ENCODE measurements at places on chromosomes 12 and 14. TPM values are rescaled to one million over a fixed set of nuclear protein-coding genes. Genes with fewer than 3 reads are reported as not detected.

Gene FLRT2
- total RNA-seq = 4.0 TPM

Gene KIF26A
- 1.9 TPM for total RNA-seq

Gene PLXNC1
- total RNA-seq = 0.08 TPM

Gene FAM222A
- total RNA-seq = 6.0 TPM

Gene NDRG2
- 3.0 TPM for total RNA-seq

Gene MYBPC1
- not detected for total RNA-seq

Gene B4GALNT1
- total RNA-seq = 45.0 TPM

Gene MANSC4
- not detected for total RNA-seq

Gene CLEC1B
- total RNA-seq = not detected

Gene SLC4A8
- total RNA-seq = 1.5 TPM

Gene HOMEZ
- total RNA-seq = 9.1 TPM

Gene EEA1
- total RNA-seq = 8.7 TPM

Gene SLC10A1
- total RNA-seq = not detected

Gene SCYL2
- total RNA-seq = 18.4 TPM

Gene FAM161B
- 1.8 TPM for total RNA-seq

Gene MOAP1
- total RNA-seq = 13.7 TPM

Gene CAPZA3
- total RNA-seq = not detected

All from A549 treated with dexamethasone at 1 μM for 4 hours (cell line).